Activated T-helper 1 cell treated with anti-CD3 and anti-CD28 coated beads, Interleukin-2, amount 50 U/mL, for 16 hours (primary cell): ENCODE measurements at places on chromosomes 5 and 9.

DNA sequence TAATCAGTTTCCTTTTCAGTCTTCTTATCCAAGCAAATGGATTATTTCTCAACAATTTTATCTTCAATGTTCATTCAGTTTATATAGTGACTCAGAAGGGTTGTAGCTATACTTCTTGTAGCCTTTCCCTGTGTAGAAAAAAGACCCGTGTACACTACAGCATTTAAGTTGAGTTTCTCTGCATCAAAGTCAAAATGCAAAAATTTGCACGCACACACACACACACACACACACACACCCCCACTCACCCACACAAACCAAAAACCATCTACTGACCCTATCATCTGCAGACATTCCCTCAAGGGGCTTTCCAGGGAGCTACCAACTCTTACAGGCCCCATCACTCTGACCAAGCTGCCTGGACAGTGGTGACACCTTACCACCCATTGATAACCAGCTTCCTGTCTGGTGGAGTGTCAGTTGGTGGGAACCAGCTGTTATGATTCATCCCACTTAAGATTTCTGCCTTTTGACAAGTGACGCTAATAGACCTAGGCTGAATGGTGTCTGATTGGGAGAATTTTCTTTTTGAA, 12.2 kb upstream of the ELL2 start:
- no peak for DNase-seq

- DNase-seq, result no peak
Observed at GRCh38 chr5:64759960-64760660, 8.4 kb downstream of the SREK1IP1 start.

DNA sequence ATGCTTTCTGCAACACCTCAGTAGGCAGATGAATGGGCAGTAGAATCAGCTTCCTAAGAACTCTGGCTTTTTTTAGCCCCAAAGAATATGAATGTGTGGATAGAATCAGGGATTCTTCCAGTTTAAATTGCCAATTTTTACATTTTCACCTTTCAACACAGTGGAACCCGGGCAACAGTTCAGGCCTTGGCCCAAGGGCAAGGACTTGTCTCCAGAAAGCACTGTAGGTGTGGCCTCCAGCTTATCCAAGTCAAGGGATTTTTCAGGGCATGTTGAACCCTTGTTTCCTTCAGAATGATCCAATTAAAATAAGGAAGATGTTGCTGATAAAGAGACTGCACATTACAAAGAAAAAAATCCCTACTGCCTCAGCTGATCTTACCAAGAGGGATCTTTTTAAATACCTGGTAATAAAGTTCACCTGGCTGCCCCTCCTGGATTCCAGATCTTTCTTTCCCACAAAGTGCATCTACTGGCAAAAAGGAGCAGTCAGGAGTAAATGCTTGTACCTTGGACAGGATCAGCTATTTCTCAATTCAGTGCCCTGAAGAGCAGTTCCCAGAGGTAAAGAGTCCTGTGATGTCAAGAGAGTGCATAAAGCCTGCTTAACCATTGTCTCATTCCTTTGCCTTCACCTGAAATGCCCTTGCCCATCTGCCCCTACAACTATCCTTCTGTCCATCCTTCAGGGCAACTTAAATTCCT, 80.1 kb upstream of the PLPP6 start:
- DNase-seq, result no peak

DNA sequence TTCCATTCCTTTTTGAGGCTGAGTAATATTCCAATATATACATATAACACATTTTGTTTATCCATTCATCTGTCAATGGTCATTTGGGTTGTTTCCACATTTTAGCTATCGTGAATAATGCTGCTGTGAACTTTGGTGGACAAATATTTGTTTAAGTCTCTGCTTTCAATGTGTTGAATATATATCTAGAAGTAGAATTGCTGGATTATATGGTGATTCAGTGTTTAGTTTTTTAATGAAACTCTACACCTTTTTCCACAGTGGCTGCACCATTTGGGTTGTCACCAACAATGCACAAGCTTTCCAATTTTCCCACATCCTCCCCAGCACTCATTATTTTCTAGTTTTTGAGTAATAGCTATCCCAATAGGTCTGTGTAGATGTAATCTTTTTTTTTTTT, 69.5 kb downstream of the ACTBL2 start:
- DNase-seq, result no peak

- DNase-seq, result no peak
Observed at GRCh38 chr5:69468631-69469030, 24.0 kb upstream of the OCLN start.

GRCh38 chr9:137452006-137452760, 7.0 kb downstream of the NSMF start:
- DNase-seq, result no peak

DNA sequence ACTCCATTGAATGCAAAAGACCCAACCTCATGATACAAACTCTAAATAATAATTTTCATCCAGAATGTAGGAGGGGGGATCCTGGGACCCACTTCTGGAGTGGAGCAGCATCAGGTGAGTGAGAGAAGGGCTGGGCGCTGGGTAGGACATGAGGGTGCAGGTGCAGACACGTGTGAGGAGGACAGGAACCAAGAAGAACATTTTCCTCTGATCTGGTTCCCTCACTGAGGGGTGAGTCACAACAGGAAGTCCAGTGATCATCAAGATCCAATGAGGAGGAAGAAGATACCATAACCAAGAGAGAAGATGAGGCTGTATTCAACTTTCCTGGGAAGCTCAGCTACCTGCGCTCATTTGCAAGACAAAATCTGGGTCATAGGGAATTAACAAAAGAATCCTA, 57.4 kb downstream of the SFXN1 start:
- no peak for DNase-seq

GRCh38 chr9:99650187-99650874, 171.4 kb upstream of the NR4A3 start:
- no peak for DNase-seq

- DNase-seq, result no peak
Observed at GRCh38 chr9:130483371-130483971, 38.7 kb downstream of the ASS1 start.

DNA sequence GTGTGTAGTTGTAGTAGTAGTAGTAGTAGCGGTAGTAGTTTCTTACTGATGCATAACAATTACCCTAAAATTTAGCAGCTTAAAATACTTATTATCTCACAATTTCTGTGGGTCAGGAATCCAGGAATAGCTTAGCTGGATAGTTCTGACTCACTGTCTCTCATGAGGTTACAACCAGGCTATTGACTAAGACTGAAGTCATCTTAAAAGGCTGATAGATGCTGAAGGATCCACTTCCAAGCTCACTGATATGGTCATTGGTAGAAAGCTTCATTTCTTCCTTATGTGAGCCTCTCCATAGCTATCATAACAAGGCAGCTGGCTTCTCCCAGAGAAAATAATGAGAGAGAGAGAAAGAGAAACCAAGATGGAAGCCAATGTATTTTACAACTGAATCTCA, 147.5 kb upstream of the FBXL17 start:
- DNase-seq, result no peak

- DNase-seq, result no peak
Observed at GRCh38 chr5:142334538-142334937, 9.7 kb upstream of the SPRY4 start.

DNA sequence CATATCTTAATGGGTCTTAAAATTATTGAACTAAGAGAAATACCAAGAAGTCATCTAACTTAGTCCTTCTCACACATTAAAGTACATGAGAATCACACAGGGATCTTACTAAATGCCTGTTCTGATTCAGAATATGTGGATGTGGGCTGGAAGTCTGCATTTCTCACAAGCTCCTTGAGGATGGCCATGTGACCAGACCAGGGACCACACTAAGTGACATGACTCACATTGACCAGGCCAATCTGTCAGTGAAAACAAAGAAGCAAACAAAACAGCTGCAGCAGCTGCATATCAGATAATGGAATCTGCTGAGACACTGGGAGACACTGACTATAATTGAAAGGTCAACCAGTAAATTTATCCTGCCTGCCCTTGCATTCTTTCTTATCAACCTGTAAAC, 110.5 kb downstream of the ADAMTS12 start:
- no peak for DNase-seq

DNA sequence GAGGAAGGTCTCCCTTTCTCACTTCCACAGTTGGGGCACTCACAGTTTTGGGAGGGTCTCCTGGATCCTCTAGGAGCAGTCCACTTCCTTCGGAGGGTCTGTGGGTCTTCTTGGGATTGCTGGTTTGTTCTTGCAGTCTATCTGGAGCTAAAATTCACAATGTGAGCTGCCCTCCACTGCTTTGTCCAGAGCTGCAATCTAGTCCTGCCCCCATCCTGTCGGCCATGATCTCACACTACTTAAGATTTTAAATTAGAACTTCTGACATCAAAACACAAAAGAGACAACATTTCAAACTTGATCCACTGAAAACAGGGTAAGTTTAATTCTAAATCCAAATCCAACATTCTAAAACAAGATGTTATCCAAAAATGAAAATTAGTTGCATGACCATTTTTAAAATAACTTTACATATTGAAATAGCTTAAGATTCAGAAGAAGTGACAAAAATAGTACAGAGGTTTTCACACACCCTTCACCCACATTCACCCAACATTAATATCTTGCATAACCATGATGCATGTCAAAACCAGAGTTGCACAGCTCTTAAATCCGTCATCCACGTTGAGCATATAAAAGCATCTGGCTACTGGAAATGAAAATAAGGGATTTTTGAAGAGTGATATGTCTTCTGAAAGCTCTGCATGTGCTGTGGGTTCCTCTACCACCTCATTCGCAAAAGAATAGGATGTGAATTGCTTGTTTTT, 113.7 kb upstream of the EPB41L4A start:
- DNase-seq, result no peak

DNA sequence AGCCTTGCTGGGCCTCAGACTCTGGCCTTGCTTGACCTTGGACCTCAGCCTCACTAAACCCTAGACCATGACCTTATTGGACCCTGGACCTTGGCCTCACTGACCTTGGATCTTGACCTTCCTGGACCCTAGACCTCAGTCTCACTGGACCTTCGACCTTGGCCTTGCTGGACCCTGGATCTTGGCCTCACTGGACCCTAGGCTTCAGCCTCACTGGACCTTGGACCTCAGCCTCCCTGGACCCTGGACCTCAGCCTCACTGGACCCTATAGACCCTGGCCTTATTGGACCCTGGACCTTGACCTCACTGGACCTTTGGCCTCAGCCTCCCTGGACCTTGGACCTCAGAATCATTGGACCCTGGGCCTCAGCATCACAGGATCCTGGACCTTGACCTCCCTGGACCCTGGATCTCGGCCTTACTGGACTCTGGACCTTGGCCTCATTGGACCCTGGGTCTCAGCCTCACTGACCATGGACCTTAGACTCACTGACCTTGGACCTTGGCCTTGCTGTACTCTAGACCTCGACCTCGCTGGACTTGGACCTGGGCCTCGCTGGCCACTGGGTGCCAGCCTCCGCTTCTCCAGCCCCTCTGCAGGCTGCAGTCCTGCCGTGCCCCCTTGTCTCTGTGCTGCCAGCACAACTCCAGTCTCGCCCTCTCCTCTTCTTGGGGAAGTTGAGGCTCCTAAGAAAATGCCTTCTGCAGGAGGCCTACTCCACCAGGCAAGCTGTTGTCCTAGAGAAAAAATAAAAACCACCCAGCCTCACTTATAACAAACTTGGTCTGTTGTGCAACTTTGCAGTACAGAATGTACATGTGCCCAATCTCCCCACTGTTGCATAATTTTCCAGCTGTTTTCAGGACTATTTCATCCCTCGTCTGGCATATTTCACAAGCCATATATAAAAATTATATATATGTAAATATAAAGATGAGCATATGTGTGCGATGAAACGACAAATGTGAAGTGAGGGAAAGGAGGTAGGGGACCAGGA, 11.0 kb upstream of the ADAMTS2 start:
- DNase-seq, result no peak
